ENCODE measurements at places on chromosomes 7 and 10.

DNA sequence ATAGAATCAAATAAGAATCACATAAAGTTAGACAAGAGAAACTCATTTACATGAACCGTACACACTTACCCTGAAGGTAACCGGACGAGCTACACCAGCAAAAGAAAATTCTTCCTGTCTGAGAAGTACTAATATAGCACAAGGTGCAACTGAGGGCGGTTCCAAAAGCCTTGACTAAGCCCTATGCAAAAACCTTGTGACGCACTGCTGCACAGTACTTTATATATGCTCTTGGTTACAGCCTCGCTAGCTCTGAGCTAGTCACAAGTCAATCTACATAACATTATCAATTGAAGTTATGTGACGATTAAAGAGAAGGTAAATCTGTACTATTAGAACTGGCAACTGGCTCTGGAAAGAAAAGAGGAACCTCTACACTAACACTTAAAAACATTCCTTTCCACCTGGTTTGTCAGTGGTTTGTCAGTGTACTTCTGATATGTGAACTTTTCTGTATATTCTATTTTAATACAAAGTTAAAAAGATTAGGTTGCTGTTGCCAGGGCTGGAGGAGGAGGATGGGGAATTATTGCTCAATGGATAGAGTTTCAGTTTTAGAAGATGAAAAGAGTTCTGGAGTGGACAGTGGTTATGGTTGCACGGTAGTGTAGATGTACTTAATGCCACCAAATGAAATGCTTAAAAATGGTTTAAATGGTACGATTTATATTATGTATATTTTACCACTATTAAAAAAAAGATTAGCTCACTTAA lies 21.6 kb downstream of the NT5C3A start:
- peak; percentile 37 for DNase-seq

- no peak for DNase-seq
Observed at GRCh38 chr7:104552102-104552501, 223.7 kb downstream of the LHFPL3 start.

- DNase-seq: no peak
Observed at GRCh38 chr7:26180792-26181198, 19.8 kb downstream of the HNRNPA2B1 start.

DNA sequence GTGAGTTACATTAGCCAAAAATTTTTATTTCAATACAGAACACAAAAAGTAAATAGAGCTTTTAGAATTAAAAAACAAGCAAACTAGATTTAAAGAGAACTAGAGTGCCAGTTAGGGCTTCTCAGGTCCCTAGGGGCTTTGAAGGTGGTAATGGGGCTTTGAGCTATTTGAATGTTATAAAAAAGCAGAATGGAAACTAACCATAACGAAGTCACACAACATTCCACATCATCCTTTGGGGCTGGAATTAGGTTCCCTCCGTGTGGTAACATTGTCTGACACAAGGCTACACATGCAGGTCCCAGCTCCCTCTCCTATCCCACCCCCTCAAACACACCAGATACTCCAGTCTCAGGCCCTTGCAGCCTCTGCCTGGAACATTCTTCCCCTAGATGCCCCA lies 15.3 kb downstream of the JAZF1 start:
- DNase-seq: no peak

DNA sequence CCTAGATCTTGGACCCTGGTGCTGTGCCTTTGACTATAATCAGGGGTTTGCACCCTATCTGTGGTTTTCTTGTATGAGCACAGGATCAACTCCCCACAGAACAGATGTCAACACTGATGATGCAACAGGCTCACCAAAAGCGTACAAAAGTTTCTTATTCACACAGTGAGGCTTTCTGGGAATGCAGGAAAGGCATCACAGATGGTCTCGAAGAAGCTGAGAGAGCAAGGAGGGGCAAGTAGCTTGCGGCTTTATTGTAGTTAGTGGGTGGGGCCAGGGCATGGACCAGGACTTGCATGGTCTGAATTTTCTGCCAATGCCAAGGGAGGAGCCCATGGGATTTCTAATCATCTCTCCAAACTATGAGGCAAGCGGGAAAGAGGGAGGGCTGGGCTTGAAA lies 46.2 kb downstream of the SEC61G start:
- no peak for DNase-seq
